ENCODE measurements at places on chromosomes 2 and 18.
A peak's percentile ranks its signal among the peaks of the same experiment; 100 is the strongest.

GRCh38 chr18:63837590-63837989 lies 49.9 kb upstream of the SERPINB2 start:
- DNase-seq, result no peak

DNA sequence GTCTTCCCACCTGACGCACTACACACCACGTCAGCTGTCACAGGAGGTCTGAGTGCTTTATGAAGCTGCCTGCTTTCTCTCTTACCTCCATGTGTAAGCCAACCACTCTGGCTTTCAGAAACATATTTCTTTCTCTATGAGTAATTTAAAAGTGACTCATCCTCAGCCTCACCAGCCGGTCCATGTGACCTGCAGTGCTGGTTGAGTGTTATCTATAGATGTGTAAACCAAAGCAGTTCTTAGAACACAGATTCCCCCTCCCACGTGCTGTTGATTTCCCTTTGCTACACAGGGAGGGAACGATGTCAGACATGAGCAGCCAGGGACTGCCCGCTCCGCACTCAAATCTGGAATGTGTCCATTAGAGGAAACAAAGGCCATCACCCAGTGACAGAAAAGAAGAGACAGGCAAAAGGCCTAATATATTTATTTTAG lies 157.8 kb downstream of the BCL2 start:
- no peak for DNase-seq

- DNase-seq, result no peak
Observed at GRCh38 chr2:220949466-220949865, 622.6 kb downstream of the EPHA4 start.

DNA sequence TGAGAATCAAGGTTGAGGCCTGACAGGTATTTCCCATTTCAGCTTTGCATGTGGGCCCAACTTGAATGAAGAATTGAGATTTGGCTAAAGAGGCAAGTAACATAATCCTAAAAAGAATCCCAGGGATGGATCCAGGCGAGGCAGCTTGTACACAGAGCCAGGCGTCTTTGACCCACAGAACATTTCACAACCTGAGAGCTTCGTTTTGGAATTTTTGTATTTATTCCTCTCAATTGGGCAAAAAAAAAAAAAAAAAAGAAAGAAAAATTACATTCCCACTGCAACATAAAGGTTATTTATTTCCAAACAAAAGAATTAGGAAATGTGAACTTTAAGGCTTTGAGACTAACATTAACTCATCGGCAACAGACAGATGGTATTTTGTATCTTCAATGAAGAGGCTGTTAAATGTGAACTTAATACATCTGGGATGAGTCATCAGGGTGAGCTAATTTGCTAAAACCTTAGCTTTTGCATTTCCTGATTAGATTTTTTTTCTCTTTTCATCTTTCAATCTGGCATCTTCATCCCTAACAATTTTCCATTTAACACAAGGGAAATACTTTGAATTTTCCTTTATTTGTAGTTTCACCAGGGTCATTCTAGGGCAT lies 478.5 kb upstream of the TNP1 start:
- DNase-seq, result no peak

DNA sequence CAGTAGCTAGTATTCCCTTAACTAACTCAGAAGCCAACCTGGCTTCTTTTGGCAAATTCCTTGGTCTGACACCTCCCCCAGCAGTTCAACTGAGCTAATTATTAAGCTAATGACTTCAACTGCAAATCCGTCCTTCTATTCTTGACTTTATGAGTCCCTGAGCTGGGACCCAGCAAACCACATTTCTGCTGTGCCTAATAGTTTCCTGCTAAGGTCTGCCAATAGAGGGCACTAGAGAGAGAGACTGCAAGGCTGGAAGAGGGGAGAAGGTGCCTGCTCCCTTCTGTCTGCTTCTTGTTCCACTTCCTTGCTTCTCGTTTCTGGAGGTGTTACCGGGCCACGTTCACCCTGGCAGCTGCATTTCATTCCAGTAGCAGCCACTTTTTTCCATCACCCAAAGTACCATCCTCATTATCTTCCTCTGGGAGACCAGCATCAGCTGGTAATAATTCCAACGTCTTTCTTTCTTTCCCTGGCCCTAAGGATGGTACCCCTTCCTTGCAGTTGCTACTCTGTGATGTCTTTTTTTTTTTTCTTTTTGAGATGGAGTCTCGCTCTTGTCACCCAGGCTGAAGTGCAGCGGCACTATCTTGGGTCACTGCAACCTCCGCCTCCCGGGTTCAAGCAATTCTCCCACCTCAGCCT lies 352.0 kb downstream of the TNS1 start:
- no peak for DNase-seq

DNA sequence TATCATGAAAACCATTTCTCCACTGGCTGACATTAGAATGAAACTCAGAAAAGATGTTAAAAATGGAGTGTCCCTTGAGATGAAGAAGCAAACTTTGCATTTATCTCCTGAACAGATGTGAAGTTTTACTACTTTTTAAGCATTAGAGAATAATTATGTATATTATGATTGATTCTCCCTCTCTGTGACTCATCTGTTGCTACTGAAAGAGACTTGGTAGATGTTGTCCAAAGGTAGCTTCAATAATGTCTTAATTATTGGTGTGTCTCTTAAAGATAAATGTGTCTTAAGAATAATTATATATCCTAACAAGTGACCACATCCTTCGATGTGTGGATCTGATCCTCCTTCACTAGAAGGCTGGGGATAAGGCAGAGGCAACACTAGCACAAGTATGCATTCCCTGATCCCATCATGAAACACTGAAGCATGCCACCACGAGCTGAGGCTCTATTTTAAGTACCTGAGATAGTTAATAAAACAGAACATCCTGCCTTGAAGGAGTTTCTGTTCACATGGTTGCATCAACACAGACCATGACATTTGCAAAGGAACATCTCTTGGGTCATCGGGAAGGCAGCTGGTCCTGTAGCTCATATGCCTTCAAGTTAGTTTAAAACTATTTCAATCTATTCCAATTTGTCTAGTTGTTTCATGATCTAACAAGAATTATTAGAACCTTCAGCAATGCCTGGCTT lies 15.5 kb downstream of the RND3 start:
- DNase-seq, result no peak

DNA sequence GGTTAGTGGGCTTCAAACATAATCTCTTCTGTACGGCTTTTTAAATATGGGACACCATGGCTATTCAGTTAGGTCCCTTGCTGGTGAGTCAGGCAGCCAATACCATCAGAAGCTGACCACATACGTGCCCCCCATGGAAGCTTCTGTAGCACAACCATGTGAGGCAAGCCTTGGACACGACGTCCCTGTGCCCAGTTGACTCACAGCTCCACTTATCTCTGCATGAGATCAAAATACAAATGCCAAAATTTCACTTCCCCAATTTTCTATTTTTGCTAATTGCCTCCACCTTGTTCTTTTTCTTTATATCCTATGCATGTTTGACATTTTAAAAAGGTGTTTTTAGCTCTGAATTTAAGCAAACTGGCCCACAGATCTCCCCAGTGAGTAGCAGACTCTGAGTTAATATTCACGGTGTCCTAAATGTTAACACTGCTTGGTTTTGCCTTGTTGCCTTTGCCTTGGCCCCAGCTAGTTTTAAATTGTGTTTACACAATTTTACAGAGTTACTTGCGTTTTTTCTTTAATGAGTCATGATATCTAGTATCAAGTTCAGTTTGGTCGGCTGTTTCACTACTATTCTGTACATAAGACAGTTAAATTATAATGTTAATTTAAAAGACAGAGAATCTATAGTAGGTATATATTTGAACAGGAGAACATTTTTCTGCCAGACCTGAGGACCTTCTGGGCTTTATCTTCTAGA lies 77.5 kb downstream of the CDCA7 start:
- no peak for DNase-seq

DNA sequence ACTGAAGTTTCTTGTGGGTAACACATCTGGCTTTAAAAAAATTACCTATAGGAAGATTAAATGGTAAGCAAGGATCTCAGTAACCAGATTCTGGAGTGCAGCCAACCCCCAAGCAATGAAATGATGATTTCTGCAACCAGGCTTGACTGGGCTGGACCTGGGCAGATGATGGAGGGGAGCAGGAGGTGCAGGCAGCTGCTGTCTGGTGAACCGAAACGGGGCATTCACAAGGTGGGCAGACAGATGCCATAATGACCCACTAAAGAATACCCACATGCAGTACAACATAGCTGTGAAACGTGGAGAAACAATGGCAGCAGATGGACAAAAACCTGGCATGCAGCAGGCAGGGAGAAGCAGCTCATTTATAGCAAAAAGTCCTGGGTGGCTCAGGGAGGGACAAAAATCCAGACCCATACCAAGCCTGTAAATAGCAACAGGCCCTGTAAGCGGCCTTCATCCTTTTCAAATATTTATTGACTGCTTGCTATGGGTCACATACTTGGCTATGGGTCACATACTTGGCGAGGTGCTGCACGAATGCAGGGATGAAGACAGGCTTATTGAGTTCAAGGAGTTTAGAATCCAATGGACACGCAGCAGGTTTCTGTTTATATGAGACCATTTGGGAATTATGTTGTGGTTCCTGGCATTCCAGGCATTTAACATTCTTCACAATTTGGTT lies 244.7 kb downstream of the HRH4 start:
- no peak for DNase-seq

DNA sequence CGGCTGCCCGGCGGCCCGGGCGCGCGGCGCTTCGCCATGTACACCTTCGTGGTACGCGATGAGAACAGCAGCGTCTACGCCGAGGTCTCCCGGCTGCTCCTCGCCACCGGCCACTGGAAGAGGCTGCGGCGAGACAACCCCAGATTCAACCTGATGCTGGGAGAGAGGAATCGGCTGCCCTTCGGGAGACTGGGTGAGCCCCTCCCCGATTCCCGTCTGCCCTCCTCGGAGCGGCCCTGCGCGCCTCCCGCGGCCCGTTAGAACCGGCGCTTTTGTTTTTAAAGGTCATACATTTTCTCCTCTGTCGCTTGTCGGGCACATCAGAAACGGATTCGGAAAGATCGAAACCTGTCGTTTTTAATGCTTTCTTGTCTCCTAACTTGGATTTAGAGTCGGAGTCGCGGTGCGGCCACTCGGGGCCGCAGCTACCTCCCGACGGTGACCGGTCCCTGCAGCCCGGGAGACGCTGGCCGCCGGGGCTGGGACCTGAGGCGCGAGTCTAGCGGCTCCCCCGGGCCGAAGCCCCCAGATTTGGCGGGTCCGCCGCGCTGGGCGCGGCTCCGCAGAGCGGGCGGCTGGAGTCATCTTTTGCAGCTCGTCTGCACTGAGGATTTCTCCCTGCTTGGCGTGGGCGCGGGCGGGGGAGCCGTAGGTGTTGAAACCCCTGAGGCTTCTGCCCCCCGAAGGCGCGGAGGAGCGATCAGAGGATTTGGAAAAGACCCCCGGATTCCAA lies 519 bp downstream of the TTL start:
- peak; percentile 13 for DNase-seq

- DNase-seq, result no peak
Observed at GRCh38 chr18:58161659-58162058, 117.6 kb downstream of the NEDD4L start.

GRCh38 chr18:35164133-35164532 lies 76.7 kb upstream of the ZNF397 start:
- no peak for DNase-seq

GRCh38 chr18:55283309-55283708 lies 304.7 kb downstream of the TCF4 start:
- no peak for DNase-seq

GRCh38 chr2:201642086-201642578 lies 1.2 kb downstream of the TMEM237 start:
- no peak for DNase-seq

GRCh38 chr2:29332540-29332939 lies 217.3 kb downstream of the CLIP4 start:
- DNase-seq, result no peak

- no peak for DNase-seq
Observed at GRCh38 chr2:205657579-205657978, 24.7 kb upstream of the NRP2 start.

GRCh38 chr2:149290662-149291061 lies 39.7 kb upstream of the LYPD6 start:
- no peak for DNase-seq

- DNase-seq, result no peak
Observed at GRCh38 chr2:126856403-126856802, 42.3 kb upstream of the TEX51 start.

GRCh38 chr2:9240745-9241144 lies 34.1 kb downstream of the ASAP2 start:
- DNase-seq, result no peak

- DNase-seq, result no peak
Observed at GRCh38 chr18:59987102-59987501, 87.3 kb downstream of the PMAIP1 start.

Data from stimulated activated CD8-positive, alpha-beta memory T cell treated with anti-CD3 and anti-CD28 coated beads, Interleukin-15, amount 100 ng/mL, for 24 hours (primary cell).